ENCODE measurements at places on chromosomes 3 and 15. TPM values are rescaled to one million over a fixed set of nuclear protein-coding genes. Genes with fewer than 3 reads are reported as not detected.
A peak's percentile ranks its signal among the peaks of the same experiment; 100 is the strongest.

- no peaks in the 10 kb centered on the region for H3K27me3 ChIP-seq
- H3K4me1 ChIP-seq = peaks cover 7% of the 10 kb centered on the region
- DNase-seq = no peak
- no peaks in the 10 kb centered on the region for H3K36me3 ChIP-seq
Measured at GRCh38 chr3:99967796-99968195, 146.5 kb downstream of the FILIP1L start.

- no peak overlapping the region for H3K4me3 ChIP-seq
- no peaks in the 10 kb centered on the region for H3K36me3 ChIP-seq
- no peaks in the 10 kb centered on the region for H3K27me3 ChIP-seq
- H3K4me1 ChIP-seq = no peaks in the 10 kb centered on the region
Measured at GRCh38 chr3:45332901-45333407, 55.4 kb upstream of the LARS2 start.

The CAMP gene
- 1.7 TPM for total RNA-seq

- no peaks in the 10 kb centered on the region for H3K36me3 ChIP-seq
- DNase-seq = no peak
- H3K27ac ChIP-seq = no peak overlapping the region
Measured at GRCh38 chr3:155989536-155989935, 119.1 kb downstream of the GMPS start.

- no peak overlapping the region for H3K27ac ChIP-seq
- peaks cover 13% of the 10 kb centered on the region for H3K4me1 ChIP-seq
- H3K4me3 ChIP-seq = no peak overlapping the region
- H3K36me3 ChIP-seq = no peaks in the 10 kb centered on the region
Measured at GRCh38 chr3:149134575-149134974, 5.1 kb downstream of the HPS3 start.

The HGD gene
- total RNA-seq = 1.4 TPM

The ADCY5 gene
- 33.6 TPM for total RNA-seq

GRCh38 chr15:99421172-99421656 lies 144.6 kb upstream of the MEF2A start:
- H3K4me3 ChIP-seq = no peak overlapping the region
- no peak overlapping the region for H3K27ac ChIP-seq
- H3K36me3 ChIP-seq = no peaks in the 10 kb centered on the region
- no peaks in the 10 kb centered on the region for H3K27me3 ChIP-seq
- H3K4me1 ChIP-seq = no peaks in the 10 kb centered on the region
- peak; percentile 12 for DNase-seq

The UNC13C gene
- 6.1 TPM for total RNA-seq

- no peaks in the 10 kb centered on the region for H3K27me3 ChIP-seq
- H3K27ac ChIP-seq = no peak overlapping the region
- no peak overlapping the region for H3K4me3 ChIP-seq
- no peak for DNase-seq
- H3K36me3 ChIP-seq = no peaks in the 10 kb centered on the region
Measured at GRCh38 chr3:33525232-33525631, 85.0 kb upstream of the UBP1 start.

The SLC25A26 gene
- 30.5 TPM for total RNA-seq

The MESP1 gene
- total RNA-seq = 6.0 TPM

GRCh38 chr3:72137865-72138861 lies 353.2 kb upstream of the PROK2 start:
- H3K27ac ChIP-seq = no peak overlapping the region
- DNase-seq = no peak
- no peaks in the 10 kb centered on the region for H3K27me3 ChIP-seq
- H3K4me3 ChIP-seq = no peak overlapping the region
- no peaks in the 10 kb centered on the region for H3K4me1 ChIP-seq

GRCh38 chr15:65245096-65245856 lies 34.0 kb upstream of the CILP start:
- H3K4me1 ChIP-seq = peaks cover 29% of the 10 kb centered on the region
- H3K36me3 ChIP-seq = no peaks in the 10 kb centered on the region

The UROC1 gene
- total RNA-seq = 0.25 TPM

DNA sequence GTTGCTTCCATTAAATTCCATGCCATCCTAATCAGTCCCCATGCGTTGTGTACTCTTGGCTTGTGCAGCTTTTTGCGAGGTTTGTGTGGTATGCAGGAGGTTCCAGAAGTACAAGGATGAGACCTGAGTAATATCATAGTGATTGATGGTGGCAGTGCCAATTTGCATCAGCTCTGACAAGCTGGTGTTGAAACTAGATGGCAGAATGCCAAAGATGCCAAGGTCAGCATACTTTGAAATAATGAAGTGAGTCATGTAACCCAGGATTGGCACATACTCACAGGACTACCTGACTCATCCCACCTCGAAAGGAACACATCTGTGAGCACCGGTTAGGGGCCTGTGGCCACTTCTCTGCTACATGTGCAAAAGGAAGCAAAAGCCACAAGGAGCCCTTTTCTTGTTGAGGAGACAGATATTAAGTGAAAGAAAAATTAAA lies 14.3 kb downstream of the KAT2B start:
- no peaks in the 10 kb centered on the region for H3K27me3 ChIP-seq
- peak; percentile 32 for DNase-seq
- no peak overlapping the region for H3K27ac ChIP-seq
- H3K4me3 ChIP-seq = no peak overlapping the region

- H3K4me3 ChIP-seq = no peak overlapping the region
- no peaks in the 10 kb centered on the region for H3K4me1 ChIP-seq
- H3K27me3 ChIP-seq = no peaks in the 10 kb centered on the region
- DNase-seq = no peak
- H3K36me3 ChIP-seq = no peaks in the 10 kb centered on the region
Measured at GRCh38 chr3:12470111-12470510, 14.2 kb upstream of the TSEN2 start.

The CSPG4 gene
- total RNA-seq = 5.2 TPM

The POMGNT2 gene
- 45.7 TPM for total RNA-seq

DNA sequence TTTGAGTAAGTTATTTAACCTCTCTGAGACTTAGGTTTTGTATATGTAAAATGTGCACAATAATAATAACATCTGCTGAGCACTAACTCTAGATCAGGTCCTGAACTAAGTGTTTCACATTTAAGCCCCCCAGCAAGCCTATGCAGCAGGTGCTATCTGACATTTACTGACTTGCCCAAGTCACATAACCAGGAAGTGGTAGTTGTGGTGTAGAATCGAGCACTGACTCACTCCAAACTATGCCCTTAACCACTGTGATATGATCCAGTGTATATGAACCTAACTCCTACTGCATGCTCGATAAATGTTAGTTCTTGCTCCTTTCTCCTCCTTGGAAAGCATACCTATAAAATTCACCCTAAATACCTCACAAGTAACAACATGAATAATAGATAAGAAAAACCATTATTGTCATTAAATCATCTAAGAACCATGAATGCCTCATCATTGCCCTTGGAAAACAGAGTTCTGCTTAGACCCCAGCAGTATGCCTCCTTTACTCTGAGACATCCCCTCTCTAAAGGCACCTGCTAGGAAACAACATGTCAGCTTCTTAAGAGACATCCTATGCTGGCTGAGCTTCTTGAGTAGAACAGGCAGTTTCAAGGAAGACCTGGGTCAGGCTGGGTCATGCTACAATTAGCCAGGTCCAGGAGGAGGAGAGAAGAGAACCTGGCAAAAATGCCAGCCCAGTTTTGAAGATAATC lies 3.0 kb upstream of the SHC4 start:
- H3K36me3 ChIP-seq = no peaks in the 10 kb centered on the region
- H3K27me3 ChIP-seq = no peaks in the 10 kb centered on the region
- peaks cover 2% of the 10 kb centered on the region for H3K4me1 ChIP-seq
- no peak for DNase-seq

The CDC25A gene
- total RNA-seq = 46.3 TPM

DNA sequence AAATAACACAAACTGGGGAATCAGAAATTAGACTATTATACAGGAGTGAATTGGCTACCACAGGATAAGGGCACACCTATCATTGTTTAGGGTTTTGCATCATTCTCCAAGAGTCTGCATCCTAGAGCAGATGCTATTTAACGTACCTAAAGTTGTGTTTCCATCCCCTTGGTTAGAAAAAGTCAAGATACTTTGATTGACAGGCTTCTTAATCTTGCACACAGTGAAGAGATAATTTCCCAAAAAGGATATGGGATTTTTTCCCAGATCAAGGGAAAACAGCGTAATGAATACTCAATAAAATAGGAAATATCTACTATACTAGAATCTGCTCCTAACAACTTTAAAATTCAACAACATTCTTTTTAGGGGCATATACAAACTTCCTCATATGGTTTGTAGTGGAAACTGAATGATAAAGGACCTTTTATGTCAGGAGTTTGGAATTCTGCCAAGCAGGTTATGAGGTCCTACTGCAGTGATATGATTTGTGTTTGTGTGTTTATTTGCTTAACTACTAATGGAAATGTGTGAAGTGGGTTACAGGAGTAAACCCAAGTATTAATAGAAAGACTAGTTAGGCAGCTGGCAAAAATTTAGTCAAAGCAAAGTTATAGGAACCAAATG lies 124.1 kb upstream of the MME start:
- no peak overlapping the region for H3K27ac ChIP-seq
- H3K36me3 ChIP-seq = no peaks in the 10 kb centered on the region
- no peaks in the 10 kb centered on the region for H3K27me3 ChIP-seq

DNA sequence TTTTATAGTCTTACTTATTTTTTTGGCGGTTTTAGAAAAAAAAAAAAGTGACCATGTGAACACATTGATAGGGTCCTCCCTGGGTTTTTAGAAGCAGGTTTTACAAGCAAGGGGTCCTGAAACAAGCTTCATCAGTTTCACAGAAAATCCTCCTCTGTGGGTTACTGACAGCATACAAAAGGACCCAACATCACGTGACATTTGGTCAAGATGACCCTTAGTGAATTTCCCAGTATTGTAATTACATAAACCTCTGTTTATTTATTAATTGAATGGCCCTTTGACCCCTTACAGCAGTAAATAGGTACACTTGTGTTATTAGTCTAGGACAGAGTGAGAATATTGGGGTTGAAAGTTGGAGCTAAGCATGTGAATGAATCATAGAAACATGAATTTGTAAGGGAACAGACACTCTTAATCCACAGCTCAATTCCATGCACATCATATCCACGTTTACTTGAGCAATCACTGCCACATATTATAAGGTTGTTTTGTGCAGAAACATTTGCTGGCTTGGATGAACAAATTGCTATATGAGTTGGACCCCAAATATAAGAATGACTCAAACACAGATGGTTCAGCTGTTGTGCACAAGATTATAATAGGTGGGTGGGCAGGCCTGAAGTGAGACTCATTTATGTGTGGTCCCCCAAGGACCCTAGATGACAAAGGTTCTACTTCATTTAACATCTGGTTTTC lies 137.5 kb downstream of the ZNF385D start:
- no peaks in the 10 kb centered on the region for H3K36me3 ChIP-seq
- no peak overlapping the region for H3K4me3 ChIP-seq
- no peaks in the 10 kb centered on the region for H3K27me3 ChIP-seq
- H3K4me1 ChIP-seq = no peaks in the 10 kb centered on the region

DNA sequence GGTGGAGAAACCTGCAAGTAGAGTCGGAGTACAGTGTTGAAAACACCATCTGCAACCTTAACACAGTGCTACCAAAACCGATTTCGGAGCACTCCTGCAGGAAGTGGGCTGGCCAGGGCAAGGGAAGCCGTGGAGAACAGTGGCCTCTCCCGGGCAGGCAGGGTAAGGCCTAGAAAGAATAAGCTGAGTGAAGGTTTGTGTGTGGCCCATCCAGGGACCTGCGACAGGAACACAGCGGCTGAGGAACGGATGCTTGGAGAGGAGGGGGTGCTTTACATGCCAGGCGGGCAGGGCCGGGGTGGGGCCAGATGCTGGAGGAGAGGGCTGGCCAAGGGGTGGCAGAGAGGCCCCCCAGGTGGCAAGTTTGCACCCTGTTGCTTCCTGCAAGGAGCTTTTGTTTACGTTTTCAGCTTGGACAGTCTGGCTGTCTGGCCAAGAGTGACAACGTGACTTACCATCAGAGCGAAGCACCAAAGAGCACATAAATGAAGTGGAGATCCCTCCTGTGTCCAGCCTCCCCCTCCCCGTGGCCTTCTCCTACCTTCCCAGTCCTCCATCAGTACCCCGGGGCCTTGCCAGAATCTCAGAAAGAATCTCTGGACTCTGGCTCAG lies 156.5 kb downstream of the PGPEP1L start:
- peaks cover 41% of the 10 kb centered on the region for H3K4me1 ChIP-seq
- H3K4me3 ChIP-seq = no peak overlapping the region
- no peaks in the 10 kb centered on the region for H3K36me3 ChIP-seq
- peak; percentile 87 for DNase-seq
- H3K27me3 ChIP-seq = no peaks in the 10 kb centered on the region

DNA sequence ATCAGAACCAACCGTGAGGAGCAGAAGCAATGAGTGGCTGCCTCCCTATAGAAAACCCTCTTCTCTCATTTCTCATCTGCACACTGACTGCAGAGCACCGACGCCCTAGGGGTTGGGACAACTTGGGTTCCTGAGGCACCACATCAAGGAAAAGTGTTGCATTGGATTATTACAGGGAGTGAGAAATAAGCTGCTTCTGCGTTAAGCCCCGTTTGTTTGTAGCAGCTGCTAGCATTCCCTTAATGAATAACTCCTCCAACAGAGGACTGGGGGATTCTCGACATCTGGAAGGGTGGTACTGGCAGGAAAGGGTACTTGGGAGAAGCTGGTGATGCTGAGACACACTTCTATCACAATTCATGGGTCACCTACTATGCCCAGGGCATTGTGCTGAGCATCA lies 25.3 kb upstream of the AGBL1 start:
- no peaks in the 10 kb centered on the region for H3K27me3 ChIP-seq
- H3K27ac ChIP-seq = no peak overlapping the region
- no peaks in the 10 kb centered on the region for H3K4me1 ChIP-seq
- DNase-seq = no peak
- no peak overlapping the region for H3K4me3 ChIP-seq
- H3K36me3 ChIP-seq = no peaks in the 10 kb centered on the region

GRCh38 chr3:182704926-182705325 lies 88.4 kb upstream of the ATP11B start:
- no peaks in the 10 kb centered on the region for H3K27me3 ChIP-seq
- no peaks in the 10 kb centered on the region for H3K4me1 ChIP-seq
- no peaks in the 10 kb centered on the region for H3K36me3 ChIP-seq
- H3K4me3 ChIP-seq = no peak overlapping the region
- no peak for DNase-seq
- H3K27ac ChIP-seq = no peak overlapping the region

GRCh38 chr3:122928396-122929187 lies 99.0 kb downstream of the SEMA5B start:
- peaks cover 16% of the 10 kb centered on the region for H3K4me1 ChIP-seq
- no peak overlapping the region for H3K27ac ChIP-seq
- H3K36me3 ChIP-seq = no peaks in the 10 kb centered on the region
- DNase-seq = no peak

GRCh38 chr3:129749692-129750091 lies 143.2 kb upstream of the PLXND1 start:
- H3K27me3 ChIP-seq = no peaks in the 10 kb centered on the region
- no peaks in the 10 kb centered on the region for H3K36me3 ChIP-seq
- H3K4me3 ChIP-seq = no peak overlapping the region
- H3K4me1 ChIP-seq = peaks cover 6% of the 10 kb centered on the region
- no peak for DNase-seq

The HSPBAP1 gene
- total RNA-seq = 11.1 TPM

The SYNPR gene
- total RNA-seq = not detected

DNA sequence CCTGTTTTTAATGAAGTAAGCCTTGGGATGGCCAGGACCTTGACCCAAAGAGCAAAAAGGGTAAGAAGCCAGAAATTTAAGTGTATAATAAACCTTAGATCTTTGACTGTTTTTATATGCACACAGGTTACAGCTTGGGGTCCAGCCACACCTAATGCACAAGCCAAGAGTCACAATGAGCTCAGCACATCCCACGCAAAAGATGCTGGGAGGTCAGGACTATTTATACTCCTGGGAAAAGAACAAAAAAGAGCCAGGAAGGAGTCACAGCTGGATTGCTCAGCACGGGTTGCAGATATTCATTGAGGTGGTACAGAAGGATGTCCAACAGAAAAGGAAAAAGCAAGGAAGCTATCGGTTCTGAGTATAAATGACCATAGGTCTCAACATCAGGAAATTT lies 536.3 kb downstream of the NTRK3 start:
- no peaks in the 10 kb centered on the region for H3K36me3 ChIP-seq
- H3K4me3 ChIP-seq = no peak overlapping the region
- no peak for DNase-seq
- H3K27ac ChIP-seq = no peak overlapping the region

Data from testis (tissue), 5 donors.